ENCODE measurements at places on chromosomes 5 and 9.
A peak's percentile ranks its signal among the peaks of the same experiment; 100 is the strongest.

DNA sequence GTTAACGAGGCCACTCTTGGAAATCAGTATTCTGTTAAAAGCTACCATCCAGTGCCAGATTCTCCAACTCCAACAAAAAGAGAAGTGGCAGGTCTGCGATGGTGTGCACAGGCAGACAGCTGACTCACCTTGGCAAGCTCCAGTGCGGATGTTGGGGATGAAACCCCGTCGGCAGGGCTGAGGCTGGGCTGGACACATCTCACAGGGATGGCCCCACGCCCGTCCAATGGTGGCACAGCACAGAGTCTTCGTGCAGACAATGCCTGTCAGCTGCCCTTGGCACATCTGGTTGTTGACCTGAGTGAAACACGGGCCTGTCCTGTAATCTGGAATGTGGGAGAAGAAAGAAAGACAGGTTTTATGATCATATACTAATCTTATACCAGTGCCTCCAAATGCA, 73.4 kb downstream of the FBN2 start:
- DNase-seq = no peak

- DNase-seq = no peak
Measured at GRCh38 chr5:114308017-114308416, 53.9 kb upstream of the KCNN2 start.

DNA sequence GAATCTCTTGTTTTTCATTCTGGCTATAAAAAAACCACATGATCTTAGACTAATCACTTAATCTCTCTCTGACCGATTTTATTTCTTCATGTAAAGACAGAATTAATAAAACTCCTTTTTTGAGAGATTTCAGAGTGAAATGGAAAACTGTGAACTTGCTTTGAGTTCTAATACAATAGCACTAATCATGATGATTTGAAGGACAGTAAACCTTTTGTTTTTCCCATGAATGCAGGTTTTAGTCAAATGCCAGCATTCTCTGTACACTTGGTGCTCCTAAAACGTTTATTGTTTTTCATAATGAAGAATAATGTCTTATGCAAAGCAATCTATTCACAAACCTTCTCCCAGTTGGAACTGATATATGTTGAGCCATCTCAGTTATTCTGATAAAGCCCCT, 86.8 kb downstream of the SLC24A2 start:
- no peak for DNase-seq

- no peak for DNase-seq
Measured at GRCh38 chr9:33861917-33862453, 45.0 kb downstream of the UBE2R2 start.

- peak; percentile 69 for DNase-seq
Measured at GRCh38 chr5:142012186-142012785, 541 bp downstream of the GNPDA1 start.

GRCh38 chr5:141958113-141958512, at the start of gene PCDH12:
Gene PCDH12, minus strand, starts transcription at chr5:141958202. Its CDS starts 351 bp downstream, at chr5:141957851.
- DNase-seq = no peak

DNA sequence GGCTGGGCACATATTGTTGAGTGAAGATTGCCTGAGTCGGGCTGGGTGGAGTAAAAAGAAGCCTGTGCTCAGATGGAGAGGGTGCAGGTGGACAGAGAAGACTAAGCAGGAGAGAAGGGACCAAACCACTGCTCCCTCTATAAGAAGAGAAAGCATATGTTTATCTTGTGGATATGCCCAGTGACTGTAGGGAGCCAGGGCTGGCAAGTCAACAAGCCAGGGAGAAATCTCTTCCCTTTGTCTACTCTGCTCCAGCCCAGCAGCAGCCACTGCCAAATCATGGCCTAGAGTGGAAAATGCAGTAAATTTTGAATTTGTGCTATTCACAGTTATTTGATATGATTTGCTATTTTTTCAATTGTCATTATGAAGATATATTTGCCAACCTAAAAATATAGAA, 33.2 kb upstream of the TRIM36 start:
- no peak for DNase-seq

- DNase-seq = no peak
Measured at GRCh38 chr9:36592801-36593583, 20.3 kb downstream of the MELK start.

GRCh38 chr9:125888211-125888610, 141.0 kb downstream of the PBX3 start:
- DNase-seq = no peak

DNA sequence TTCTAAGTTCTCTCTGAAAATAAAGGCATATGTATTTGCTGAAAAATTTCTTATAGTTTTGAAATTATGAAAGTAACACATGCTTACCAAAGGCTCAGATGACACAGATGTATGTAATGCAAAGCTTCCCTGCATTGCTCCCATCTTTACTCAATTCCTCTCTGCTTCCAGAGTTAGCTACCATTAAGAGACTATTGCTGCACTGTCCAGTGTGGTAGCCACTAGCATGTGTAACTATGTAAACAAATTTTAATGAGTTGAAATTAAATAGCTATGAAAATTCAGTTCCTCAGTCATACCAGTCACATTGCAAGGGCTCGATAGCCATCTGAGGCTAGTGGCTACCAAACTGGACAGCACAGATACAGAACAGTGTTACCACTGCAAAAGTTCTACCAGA, 17.9 kb downstream of the FRMD3 start:
- no peak for DNase-seq

DNA sequence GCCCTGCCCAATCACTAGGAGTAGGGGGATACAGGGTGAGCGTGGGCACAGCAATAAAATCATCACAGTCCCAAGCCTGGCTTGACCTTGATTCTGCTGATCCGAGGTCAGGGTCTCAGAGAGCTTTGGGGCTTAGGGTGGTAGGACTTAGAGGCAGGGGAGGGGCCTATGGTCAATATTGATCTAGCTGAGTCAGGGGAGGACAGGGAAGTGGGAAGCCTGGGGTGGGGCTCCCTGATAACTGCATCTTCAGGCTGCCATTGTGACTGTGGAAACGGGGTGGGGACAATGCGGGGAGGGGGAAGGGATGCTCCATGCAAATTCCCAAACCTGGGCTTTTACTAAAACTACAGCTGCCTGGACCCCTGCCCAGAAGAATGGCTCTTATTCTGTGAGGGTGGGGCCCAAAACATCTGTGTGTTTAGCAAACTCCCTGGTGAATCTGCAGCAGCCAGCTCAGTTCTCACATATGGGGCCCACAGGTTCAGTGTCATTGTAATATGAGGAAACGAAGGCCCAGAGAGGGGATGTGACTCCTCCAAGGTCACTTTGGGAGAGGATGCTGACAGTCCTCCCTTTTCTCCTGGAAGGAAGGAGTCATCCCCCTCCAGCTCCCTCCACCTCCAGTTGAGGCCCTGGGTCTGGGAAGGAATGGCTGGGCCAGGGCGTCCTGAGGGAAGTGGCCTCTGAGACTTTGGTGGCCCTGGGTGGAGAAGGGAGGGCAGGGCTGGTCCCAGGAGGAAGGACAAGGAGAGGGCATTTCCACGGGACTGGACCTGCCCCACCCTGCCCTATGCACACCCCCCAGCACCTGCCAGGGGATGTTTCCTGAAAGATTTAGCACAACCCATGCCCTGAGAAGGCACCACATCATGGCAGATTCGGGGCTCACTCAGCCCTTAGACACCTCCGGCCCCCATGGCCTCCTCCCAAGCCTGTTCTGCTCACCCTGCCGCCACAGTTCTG, 26.4 kb downstream of the SLC6A7 start:
- no peak for DNase-seq

- DNase-seq = no peak
Measured at GRCh38 chr5:143660625-143661024, 151.3 kb upstream of the HMHB1 start.

- DNase-seq = no peak
Measured at GRCh38 chr5:173397516-173397915, 69.3 kb upstream of the STC2 start.

GRCh38 chr9:138059196-138059595, 181.6 kb downstream of the CACNA1B start:
- DNase-seq = no peak

GRCh38 chr9:76086539-76086938, 196.1 kb downstream of the PCSK5 start:
- no peak for DNase-seq

DNA sequence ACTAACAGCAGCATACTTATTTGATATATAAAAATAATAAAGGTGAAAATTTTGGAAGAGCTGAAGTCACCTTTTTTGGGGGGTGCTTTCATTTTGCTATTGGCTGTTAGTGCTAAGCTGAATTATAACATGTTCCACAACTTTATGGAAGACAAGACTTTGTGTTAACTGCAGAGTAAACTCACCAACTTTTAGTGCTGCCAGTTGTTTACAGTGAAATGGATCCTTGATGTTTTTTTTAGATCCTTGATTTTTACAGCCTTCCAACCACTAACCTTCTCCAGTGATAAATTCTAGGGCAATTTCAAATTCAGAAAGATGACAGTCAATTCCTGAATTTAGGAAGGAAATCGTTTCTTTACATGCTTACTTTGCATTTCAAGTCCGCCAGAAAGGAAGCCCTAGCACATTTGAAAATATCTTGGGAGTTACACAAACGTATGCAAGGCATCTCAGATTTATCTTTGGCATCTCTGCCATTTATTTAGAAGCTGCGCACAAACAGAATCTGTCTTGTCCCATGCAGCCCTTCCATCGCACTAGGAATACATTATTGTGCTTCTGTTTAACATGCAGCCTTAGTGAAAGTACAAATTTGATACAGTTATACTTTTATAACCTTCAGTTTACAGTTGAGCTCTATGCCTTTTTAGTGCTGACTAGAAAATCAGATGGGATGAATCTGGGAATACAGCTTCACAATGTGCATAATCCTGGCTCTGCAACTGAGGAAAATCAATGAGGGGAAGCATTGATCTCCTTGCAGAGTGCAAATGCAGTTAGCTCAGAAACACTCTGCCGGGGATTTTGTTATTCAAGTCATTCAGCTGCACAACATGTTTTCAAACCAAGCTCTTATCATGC, 142.4 kb upstream of the ZNF608 start:
- DNase-seq = no peak

DNA sequence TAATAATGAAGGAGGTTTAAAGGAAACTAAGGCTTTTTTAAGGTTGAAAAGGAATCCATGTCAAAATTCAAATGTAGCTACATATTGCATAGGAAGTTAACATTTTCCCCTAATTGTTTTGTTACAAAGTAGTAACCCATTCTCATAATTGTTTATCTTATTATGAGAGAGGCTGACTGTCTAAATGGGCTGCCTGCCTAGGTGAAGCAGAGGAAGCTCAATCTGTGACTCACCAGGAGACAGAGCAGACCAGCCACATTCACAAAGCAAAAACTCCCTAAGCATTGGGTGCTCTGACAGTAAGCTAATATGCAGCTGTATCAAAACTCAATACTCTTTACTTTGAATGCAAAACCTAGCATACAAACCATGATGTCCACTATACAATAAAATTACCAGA, 208.5 kb downstream of the ROR2 start:
- no peak for DNase-seq

- no peak for DNase-seq
Measured at GRCh38 chr5:95939465-95939864, 22.2 kb downstream of the ELL2 start.

GRCh38 chr9:109828254-109828653, 48.3 kb downstream of the PALM2AKAP2 start:
- no peak for DNase-seq

DNA sequence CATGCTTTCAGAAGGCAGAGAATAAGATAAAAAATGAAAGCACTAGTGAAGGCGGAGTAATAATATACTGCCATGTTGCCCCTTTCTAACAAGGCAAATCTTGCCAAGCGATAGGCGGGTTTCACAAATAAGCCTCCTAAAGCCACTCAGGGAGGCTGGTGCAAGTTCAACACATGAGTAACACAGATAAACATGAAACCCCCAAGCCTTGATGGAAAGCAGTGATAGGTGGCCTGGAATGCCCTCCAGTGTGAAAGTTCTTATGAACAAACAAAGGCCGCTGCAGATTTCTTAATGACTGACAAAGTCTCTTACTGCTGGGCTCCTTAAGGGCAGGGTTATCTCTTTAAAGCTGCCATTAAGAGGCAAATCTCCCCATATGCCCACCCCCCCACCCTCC, 154.7 kb downstream of the ZDHHC21 start:
- DNase-seq = no peak

DNA sequence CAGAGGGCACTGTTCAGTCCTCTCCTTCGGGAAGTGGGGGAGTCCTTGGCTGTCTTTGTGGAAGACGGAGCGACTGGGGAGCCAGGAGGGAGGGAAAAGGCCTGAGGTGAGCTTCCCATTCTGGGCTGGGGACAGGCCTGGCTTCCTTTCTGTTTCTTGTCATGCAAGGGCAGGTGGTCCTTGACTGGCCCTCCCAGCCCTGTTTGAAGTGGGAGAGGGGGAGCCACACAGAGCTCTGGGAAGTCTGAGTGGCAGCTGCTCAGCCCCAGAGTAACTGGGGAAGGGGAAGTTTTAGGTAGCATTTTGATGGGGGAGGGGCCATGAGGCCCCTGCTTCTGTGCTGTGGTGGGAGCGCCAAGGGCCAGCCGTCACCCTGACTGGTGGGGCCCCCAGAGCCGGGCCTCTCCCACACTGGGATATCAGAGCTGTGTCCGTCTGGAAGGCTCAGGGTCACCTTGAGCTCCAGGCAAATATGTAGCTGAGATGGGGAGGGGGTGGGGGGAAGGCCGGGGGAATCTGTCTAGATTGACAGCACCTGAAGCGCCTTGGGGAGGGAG, 6.5 kb downstream of the UNC5A start:
- DNase-seq = no peak

- DNase-seq = no peak
Measured at GRCh38 chr5:143739746-143740145, 72.2 kb upstream of the HMHB1 start.

DNA sequence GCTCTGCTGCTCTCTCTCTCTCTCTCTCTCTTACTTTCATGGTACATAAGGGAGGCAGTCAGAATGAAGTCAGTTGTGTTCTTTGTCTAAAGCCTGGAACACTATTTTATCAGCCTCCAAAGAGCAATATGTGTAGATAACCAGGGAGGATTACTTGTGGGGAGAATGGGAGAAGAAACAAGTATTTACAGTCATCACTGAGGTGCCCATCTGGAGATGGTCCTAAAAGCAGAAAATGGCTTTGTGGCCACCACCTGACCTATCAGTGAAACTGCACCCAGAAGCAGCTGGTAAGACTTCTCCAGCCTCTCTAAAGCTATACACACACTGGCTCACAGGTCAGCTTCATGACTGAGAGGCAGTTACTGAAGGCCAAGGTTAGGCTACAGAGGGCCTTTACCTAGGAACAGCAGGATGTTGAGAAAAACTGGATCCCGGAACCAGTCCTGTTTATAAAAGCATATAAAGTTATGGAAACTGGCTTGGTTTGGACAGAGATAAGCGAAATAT, 75.1 kb downstream of the MRPS27 start:
- no peak for DNase-seq

DNA sequence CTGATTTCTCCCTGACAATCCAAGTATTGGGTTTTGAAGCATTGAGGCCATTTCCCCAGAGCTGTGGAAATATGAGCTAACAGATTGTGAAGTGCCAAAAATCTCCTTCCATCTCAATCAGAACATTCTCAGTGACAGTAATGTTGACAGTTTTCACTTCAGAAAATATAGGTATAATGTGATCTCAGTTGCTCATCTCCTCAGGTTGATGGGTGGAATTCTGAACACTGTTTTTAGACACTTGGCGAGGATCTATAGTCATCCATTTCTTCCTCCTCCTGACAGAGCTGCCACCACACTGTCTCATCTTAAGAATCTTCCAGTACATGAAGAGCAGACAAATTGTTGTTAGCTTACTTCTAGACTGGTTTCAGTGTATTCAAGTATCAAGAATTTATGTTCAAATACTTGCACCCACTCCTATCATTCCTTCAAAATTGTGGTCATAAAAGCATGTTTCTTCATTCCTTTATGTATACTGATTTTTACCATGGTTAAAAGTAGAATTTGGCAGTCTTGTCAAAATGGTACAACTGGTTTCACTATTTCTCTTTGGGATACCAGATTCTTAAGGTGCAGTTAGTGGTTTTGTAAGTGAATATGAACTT, 199.7 kb upstream of the TLE4 start:
- no peak for DNase-seq

GRCh38 chr9:35348109-35348508, 141.8 kb upstream of the RUSC2 start:
- DNase-seq = no peak
